ENCODE measurements at places on chromosomes 4 and X.

GRCh38 chr4:78659264-78659663 lies 107.7 kb downstream of the ANXA3 start:
- no peak for DNase-seq

GRCh38 chrX:19863212-19863856 lies 24.1 kb downstream of the SH3KBP1 start:
- DNase-seq = no peak

GRCh38 chr4:26885912-26886274 lies 25.3 kb downstream of the STIM2 start:
- DNase-seq = no peak

DNA sequence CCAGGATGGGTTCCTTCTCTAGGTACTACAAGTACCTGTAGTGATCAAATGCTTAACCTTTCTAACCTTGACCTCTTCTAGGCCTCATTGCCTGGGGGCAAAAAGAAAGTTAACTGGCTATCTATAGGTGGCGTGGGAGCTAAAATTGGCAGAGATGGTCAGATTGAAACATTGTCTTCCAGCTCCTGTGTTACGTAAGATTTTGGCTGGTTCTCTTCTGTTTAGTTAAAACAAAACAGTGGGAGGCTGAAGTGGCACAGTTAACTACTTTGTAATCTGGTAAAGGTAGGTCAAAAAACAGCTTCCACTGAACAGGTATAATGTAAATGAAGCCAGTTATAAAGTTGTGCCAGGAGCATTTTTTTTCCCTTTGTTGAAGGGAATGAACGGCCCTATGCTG lies 115.2 kb downstream of the MBNL3 start:
- DNase-seq = no peak

DNA sequence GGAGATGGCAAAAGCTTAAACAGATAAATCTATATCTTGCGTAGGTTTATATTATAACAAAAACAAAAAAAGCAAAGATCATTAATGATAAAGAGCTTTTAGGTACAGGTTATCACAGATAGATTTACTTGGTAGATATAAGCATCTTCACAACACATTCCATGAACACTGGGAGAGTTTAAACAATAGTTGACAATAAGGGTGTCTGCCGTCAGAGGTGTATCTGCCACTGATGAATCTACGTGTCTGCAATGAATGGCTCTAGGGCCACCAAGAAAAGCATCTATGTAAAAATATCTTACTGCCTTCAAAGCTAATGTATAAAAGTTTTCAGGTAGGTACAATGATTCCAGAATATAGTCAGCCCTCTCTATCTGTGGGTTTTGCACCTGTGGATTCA lies 43.7 kb downstream of the RASGEF1B start:
- no peak for DNase-seq

DNA sequence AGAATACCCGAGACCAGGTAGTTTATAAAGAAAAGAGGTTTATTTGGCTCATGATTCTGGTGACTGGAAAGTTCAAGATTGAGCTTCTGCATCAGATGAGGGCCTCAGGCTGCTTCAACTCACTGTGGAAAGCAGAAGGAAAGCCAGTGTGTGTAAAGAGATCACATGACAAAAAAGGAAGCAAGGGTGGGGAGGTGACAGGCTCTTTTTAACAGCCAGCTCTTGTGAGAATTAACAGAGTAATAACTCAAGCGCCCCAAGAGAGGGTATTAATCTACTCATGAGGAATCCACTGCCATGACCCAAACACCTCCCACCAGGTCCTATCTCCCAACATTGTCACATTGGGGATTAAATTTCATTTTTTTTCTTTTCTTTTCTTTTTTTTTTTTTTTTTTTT lies 6.3 kb upstream of the YIPF6 start:
- no peak for DNase-seq

GRCh38 chr4:1553365-1553764 lies 130.7 kb downstream of the FAM53A start:
- DNase-seq = no peak

- DNase-seq = no peak
Measured at GRCh38 chr4:79682801-79683530, 274.9 kb upstream of the GK2 start.

Data from epithelial cell of prostate (primary cell).